ENCODE measurements at places on chromosomes 2 and 18.

GRCh38 chr2:196166876-196167275, 4.5 kb downstream of the STK17B start:
- no peak for DNase-seq

- no peak for DNase-seq
Observed at GRCh38 chr2:112629823-112630222, 15.9 kb upstream of the SLC20A1 start.

DNA sequence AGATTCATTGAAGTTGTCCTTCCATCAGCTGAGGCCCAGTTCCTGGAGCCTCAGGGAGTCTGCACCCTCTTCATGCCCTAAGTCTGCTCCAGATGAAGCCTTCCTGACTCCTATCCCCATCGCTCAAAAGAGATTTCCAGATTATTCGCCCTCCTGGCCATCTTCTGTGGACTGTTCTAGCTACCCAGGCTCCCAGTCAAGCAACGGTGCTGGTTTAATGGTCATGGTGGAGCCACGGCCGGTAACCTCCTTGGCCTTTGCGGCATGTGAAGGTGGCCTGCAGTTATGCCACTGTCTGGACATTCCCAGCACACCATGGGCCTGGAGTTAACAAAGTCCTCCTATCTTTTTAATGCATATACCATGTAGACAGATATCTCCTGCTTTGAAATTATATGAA, 140.1 kb upstream of the ASB18 start:
- no peak for DNase-seq

- DNase-seq, result no peak
Observed at GRCh38 chr2:231701456-231702373, 6.6 kb upstream of the PTMA start.

DNA sequence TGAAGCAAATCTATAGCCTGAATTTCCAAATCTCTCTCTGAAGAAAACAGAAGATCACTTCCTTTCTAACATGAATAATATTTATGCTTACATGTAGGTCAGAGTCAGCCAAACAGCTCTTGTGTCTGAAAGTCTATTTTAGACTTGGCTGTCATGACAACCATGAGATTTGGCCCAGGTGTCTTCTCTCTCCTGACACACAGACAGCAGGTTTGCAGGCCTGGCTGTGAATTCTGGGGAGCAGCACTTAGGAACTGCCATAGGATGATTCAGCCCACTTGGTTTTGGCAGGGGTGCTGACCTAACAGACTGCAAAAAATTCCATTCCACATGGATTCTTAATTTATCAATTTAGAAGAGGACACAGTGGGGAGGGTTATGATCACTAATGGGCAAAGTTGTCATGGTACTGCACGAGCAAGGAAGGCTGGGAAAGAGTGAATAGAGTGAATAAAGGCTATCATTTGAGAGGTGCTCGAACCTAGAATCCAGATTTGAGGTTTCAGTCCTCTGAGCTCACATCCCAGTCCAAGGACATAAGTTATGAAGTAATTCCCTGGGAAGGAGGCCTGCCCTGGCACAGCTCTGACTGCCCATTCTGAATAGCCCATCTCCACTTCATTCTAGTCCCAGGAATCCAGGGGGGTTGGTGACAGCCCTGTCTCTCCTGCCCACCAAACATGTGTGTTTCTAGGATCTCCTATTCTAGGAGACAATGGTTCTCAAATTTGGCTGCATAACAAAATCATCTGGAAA, 453.9 kb upstream of the TRIB2 start:
- no peak for DNase-seq

DNA sequence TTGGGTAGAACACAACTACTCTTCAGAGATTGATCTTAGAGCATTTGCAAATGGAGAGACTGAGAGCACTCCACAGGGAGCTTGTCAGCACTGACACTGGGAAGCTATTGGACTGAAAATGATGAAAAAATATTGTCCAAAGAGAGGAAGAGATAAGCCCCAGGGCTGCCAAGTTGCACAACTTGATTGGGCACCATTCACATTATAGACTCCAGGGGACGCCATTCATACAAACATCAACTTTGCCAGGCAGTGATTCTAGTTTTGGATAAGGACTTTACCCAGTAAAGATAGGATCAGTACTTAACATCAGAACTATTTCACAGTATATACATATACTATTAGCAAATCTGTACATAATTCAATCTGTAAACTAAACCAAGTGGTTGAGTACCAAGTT, 79.6 kb upstream of the MYCN start:
- no peak for DNase-seq

DNA sequence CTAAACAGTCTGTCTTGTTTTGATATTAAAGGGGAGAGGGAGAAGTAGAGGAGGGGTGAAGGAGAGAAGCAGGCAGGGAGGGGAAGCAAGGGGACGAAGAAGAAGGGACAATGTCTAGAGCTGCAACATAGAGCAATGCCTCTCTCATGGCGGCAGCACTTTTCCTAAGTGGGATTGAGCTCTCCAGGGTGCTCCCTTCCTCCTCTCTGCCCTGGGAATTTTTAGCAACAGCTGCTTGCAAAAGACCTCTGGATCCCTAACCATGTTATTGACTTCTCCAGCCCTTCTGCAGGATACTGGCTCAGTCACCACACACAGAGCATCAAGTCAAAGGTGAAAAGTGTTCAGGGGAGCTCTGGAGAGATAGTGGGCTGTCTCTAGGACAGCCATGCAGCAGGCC, 734.9 kb downstream of the EPHA4 start:
- DNase-seq, result no peak

GRCh38 chr18:59263661-59264060, 9.6 kb downstream of the RAX start:
- DNase-seq, result no peak

- DNase-seq, result no peak
Observed at GRCh38 chr2:159546039-159546438, 70.3 kb downstream of the BAZ2B start.
